ENCODE measurements at places on chromosomes 7 and 10. TPM values are rescaled to one million over a fixed set of nuclear protein-coding genes. Genes with fewer than 3 reads are reported as not detected.

GRCh38 chr7:17070231-17070708, 188.5 kb upstream of the AGR3 start:
- DNase-seq = no peak

GRCh38 chr7:78232806-78233205, 434.2 kb downstream of the PHTF2 start:
- no peak for DNase-seq

- DNase-seq = no peak
Measured at GRCh38 chr7:36474283-36475010, 84.8 kb downstream of the ANLN start.

DNA sequence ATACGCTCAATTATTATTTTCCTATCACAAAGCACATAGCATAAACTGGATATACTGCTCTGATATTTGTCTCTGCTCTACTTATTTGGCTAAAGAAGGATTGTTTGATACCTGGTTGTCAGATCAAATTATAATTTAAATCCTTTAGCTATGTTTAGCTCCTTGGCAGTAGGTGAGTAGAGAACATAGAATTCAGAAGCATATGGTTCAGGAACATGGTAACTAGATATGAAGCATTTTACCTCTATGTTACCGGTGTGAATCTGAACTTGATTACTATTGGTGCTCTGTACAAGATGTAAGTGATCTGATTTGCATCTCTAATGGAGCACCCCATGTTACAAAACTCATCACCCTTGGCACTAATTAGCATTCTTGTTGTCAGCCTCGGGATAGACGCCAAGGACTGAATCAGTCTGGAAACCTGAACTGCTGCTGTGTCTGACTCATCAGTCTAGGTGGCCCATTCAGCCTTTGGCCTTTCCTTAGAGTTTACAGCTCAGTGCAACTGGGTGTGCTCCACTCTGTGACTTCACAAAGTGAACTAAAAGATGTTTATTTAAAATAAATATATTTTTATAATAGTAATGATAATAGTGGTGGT, 12.3 kb upstream of the MYPN start:
- DNase-seq = peak; percentile 35

GRCh38 chr7:70027867-70028266, 429.6 kb downstream of the AUTS2 start:
- no peak for DNase-seq

- DNase-seq = no peak
Measured at GRCh38 chr7:24135003-24135817, 148.8 kb upstream of the NPY start.

DNA sequence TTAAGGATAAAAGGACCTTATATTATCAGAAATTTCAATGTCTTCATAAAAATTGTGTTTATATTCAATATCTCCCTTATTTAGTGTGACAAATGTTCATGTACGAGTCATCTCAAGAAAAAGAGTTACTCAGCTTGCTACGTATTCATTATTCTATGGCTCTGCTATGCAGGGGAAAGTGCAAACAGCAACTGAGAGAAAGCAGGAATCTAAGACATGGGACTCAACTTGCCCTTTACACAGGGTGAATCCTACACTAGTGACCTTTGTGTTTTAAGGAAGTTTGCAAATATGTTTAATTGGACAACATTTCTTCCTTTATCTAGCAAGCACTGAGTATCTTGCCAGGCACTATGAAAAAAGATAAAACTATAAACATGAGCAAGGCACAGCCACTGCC, 104.7 kb downstream of the NPSR1 start:
- no peak for DNase-seq

Gene NEBL
- 728 TPM for total RNA-seq

DNA sequence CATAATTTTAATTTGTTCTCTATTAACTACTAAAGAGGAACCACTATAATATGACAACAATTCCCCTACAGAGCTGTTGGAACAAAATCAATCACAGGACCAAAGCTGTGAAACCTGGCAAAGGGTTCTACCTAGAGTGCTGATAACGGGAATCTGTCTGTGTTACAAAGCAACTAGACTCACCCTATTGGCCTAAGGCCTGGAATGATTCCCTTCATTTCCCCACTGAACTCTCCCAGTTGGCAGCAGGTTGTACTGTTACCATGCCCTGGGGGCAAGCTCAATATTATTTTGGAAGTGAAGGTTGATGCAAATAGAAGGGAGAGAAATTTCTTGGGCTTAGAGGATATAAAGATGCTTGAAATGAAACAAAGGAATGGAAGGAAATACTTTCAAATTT, 81.8 kb downstream of the SEMA3A start:
- no peak for DNase-seq

Gene ADGRA1
- 0.21 TPM for total RNA-seq

GRCh38 chr10:63633677-63634487, 112.7 kb downstream of the REEP3 start:
- DNase-seq = no peak

Gene ZNF804B
- total RNA-seq = not detected

- no peak for DNase-seq
Measured at GRCh38 chr10:110171032-110171431, 36.4 kb upstream of the MXI1 start.

Gene C10orf105
- total RNA-seq = not detected

DNA sequence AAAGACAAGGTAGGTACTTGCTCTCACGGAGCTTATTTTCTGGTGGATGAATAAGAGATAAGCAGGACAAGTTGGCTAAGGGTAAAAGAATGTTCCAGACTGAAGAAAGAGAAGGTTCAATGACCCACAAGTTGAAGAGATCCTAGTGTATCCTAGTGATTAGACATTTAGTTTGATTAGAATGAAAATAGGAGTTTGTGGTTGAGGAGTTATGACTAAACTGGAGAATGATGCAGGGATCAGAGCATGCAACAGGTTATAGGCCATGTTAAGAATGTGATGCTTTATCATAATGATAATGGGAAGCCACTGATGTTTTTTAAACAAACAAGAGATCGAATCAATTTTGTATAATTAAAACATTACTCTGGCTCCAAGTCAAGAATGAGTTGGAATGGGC, 357.2 kb downstream of the HPSE2 start:
- DNase-seq = no peak

DNA sequence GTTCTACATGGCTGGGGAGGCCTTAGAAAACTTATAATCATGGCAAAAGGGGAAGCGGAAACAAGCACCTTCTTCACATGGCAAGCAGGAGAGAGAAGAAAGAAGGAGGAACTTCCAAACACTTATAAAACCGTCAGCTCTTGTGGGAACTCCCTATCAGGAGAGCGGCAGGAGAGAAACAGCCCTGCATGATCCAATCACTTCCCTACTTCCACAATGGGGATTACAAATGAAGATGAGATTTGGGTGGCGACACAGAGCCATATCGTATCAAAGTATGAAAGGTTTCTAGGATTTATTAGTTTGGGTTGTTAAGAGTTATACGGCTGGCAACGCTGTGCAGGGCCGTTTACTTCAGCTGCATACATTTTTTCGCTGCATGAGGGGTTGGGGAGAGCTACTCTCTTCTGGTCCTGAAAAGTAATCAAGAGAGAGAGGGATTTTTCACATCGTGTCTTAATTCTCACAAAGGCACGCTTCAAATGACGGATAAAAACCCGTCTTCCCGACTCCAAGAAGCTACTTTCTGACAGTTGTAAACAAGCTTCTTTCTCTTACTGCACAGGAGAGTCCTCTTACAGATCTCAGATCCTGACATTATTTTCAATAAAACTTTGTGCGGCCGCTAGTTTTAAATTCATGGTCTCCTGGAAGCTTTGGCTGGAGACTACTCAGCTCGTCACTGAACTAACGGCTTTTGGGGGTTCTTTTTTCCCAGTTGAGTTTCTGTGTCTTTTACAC, 751 bp upstream of the GTPBP10 start:
- DNase-seq = no peak

GRCh38 chr10:74968667-74969061, 142.3 kb downstream of the KAT6B start:
- DNase-seq = no peak

DNA sequence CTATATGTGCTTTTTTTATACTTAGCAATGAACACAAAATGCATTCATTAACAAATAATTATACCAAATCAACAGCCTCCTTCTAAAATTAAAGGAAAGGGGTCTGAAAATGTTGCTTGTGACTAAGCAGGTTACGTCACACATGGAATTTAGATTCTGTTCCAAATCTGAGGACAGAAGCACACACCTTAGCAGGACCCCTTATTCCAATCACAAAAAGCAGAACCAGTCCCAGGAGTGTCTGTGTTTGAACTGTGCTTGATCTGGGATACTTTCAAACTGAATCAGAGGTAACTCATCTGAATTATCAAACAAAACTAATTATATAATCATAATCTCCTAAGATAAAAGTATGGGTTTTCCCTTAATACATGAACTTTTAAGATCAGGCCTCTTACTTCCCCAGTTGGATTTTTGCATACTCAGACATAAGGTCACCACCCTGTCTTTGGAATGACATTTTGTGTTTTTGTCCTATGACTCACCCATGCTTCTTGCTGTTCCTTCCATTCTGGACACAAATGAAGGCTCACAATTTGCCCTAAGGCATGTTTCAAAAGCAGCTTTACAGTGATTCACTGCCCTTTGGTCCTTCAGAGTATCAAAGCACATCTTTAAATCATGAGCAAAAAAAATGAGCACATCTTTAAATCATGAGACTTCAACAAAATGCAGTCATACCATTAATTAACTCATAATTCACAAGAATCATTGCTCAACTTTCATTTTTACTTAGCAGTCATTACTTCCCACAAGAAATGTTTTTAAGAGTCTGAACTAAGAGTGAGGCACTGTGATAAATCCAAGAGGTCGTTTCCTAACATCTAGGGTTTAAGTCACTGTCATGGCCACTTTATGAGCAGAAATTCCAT, 35.5 kb downstream of the SEMA3C start:
- no peak for DNase-seq

DNA sequence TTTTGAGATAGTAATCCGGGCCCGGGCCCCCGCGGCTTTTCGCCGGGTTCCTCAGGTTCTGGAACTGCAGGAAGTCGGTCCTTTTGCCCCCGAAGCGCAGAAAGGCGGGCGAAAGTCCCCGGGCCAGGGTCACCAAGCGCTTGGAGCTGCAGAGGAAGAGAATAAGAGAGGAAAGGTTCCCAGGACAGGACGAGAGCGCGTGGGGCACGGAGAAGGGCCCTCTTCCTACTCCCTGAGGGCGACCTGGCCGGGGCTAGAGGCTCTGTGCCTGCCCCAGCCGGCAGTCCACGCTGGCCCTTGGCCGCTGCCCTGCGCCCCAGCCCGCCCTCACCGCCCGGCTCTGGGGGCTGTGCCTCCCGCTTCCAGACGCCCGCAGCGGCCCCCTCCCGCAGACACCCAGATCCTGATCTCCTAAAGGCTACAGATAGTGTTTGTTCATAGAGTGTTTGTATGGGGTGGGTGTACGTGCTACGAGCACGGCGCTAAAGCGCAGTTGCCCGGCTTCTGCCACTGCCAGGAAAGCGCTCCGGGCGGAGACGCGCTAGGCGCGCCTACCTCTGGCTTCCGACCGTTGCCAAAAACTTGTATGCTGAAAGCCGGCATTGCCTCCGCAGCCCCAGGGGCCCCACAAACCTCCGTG, 3.2 kb downstream of the HPSE2 start:
- no peak for DNase-seq

Gene CCDC3
- 8.5 TPM for total RNA-seq

DNA sequence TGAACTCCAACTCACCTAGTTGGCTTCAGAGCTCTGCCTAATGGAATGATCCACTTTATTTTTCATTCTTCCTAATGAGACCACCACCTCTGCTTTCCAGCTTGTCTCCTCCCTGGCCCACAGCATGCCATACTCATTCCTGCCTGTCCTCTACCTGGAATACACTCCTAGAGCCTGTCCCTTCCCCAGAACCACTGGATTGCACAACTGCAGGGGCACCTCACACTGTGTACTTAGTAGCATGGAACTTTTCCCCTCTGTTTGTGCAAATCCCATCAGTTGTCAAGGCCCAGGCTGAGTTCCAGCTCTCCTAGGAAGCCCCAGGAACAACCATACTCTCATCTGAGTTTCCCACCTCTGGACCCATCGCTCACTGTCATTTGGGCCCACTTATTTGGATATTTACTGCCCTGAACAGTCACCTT, 15.6 kb downstream of the ALDH18A1 start:
- no peak for DNase-seq

DNA sequence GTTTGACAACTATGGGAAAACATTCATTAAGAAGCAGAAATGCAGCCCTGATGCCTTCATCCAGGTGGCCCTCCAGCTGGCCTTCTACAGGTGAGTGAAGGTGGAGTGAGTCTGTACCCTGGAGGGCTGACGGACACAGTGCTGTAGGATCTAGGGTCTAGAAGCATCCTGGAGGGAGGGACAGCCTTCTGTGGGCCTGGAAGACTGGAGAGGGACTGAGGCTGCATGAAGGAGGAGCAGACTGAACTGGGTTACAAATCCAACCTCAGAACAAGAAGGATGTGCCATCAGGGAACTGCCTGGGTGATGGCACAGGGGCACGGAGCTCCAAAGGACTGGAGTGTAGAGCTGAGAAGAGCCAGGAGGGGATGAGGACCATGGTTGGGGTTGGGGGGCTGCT, 27.5 kb upstream of the C10orf53 start:
- no peak for DNase-seq

- no peak for DNase-seq
Measured at GRCh38 chr7:53311205-53311604, 275.8 kb downstream of the POM121L12 start.

Gene ATP5F1C
- total RNA-seq = 830 TPM

DNA sequence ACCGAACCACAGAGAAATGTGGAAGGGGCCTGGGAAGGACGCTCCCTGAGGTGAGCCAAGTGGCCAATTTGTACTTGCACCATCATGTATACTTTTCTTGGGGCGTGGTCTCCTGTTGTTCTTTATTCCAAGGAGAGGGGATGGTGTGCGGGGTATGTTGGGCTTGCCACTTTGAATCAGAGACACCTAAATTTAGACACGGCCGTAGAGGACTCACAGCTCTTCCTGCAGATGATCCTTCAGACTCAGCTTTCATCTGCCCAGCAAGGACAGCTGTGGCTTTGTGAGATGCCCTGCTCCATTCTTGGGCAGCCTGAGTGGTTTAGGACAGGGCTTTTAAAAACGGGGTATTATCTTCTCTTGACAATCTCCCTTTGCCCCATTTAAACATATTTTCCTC, 473.2 kb downstream of the REEP3 start:
- DNase-seq = no peak

Gene GBX1
- total RNA-seq = 1.0 TPM

DNA sequence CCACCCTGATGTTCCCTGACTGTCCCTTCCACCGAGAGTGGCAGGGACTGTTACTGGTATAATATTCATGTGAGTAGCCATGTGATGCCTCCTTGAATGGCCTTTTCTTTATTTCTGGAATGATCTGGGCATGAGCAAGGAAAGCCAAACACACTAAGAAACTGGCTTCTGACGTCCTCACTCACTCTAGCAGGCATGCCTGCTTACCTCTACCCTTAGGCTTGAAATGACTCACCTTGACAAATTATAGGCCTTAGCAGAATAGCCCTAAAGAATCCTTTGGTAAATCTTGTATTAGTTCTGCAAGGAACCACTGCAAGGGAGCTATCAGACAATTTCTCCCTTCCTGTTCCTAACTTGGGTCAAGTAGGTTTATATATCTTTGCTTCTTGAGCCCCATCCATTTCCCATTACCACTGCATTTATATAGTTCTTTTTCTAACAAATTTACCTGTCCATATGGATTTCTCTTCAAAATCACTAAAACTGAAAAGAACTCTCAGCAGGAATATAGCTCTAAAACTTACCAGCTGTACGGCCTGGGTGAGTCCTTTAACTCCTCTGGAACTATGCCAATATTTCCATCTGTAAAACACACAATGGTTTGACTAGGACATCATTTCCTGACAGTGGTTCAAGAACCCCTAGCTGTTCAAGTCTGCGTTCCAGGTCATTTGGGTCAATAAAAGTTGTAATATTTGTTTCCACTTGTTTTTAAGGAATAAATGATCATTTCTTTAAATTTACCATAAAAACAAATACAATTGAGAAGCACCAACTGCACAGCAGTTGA, 13.0 kb upstream of the NDUFA5 start:
- no peak for DNase-seq

Measured in heart right ventricle (tissue), 16 donors.